ENCODE measurements at places on chromosomes 6 and 20.

- DNase-seq = no peak
Observed at GRCh38 chr6:30689022-30689865, 1.5 kb downstream of the NRM start.

GRCh38 chr20:48535556-48535955, 292.2 kb downstream of the PREX1 start:
- DNase-seq = no peak

DNA sequence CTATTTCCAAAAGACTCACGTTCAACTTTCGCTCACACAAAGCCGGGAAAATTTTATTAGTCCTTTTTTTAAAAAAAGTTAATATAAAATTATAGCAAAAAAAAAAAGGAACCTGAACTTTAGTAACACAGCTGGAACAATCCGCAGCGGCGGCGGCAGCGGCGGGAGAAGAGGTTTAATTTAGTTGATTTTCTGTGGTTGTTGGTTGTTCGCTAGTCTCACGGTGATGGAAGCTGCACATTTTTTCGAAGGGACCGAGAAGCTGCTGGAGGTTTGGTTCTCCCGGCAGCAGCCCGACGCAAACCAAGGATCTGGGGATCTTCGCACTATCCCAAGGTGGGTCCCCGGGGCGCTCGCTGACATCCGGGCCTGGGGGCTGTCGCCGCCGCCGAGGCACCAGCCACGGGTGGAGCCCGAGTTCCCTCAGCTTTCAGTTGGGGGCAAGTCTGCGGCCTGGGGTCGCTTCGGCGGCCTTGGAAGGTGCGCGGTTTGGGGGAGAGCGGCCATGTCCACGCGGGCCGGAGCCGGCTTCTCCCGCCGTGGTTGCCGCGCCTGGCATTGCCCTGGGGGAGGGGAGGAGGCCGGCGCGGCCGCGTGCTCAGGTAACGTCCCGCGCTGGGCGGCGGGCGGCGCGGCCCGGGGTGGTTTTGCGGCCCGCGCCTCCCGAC, 429 bp downstream of the AMD1 start:
- DNase-seq = peak; percentile 38

DNA sequence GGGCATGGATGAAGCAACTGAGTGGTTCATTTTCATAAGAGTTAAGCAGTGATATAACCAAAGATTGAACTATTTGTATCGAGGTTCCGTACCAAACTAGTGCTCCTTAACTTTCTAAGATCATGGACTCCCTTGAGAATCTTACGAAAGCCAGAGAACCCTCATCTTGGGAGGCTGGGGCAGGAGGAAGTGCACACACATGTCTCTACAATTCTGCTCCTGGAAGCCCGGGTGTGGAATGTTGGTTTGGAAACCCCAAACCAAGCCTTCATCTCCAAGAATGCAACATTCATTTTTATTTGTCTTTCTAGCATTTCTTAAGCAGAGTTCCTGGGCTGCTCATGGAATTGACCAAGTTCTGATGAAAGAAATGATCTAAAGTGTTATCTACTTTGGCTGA, 250.5 kb upstream of the PRND start:
- peak; percentile 46 for DNase-seq

GRCh38 chr6:165917576-165917975, 250.1 kb downstream of the TBXT start:
- no peak for DNase-seq

DNA sequence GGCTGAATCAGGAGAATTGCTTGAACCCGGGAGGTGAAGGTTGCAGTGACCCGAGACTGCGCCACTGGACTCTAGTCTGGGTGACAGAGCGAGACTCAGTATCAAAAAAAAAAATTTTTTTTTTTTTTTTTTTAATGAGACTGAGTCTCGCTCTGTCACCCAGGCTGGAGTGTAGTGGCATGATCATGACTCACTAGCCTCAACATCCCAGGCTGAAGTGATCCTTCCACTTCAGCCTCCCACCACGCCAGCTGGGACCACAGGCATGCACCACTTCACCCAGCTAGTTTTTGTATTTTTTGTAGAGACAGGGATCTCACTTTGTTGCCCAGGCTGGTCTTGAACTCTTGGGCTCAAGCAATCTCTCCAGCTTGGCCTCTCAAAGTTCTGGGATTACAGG, 53.3 kb downstream of the MYO6 start:
- no peak for DNase-seq

- DNase-seq = peak; percentile 53
Observed at GRCh38 chr6:112802144-112802543, 455.0 kb downstream of the RFPL4B start.

GRCh38 chr6:75115481-75115880, 90.4 kb downstream of the COL12A1 start:
- no peak for DNase-seq

DNA sequence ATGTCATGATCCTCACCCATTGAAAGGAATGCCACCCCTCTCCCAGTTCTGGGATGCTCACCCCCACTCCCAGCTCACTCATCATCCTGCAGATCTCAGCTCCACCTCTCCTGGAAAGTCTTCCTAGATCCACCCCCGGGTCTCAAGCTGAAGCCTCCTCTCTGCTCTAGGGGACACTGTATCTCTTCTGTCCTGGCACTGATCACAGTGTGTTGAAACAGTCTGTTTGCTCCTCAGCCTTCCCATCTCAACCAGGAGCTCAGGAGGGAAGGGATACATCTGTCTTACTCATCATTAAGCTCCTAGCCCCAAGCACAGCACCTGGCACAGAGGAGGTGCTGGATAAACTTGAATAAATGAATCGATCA, 80.1 kb downstream of the MRPL14 start:
- DNase-seq = no peak

DNA sequence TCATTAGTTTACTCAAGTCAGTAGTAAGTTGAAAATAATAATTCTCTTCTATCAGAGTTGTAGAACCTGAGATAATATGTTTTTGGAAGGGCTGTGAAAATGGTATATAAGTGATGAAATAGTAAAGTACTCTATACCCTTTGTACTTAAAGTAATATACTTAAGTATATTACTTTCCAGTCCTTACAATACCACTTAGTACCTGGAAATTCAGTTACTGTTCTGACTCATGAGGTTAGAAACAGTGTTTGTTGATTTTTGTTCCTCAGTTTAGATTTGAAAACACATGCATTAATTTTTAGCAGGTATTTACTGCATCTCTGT, 10.1 kb downstream of the TULP4 start:
- DNase-seq = no peak

DNA sequence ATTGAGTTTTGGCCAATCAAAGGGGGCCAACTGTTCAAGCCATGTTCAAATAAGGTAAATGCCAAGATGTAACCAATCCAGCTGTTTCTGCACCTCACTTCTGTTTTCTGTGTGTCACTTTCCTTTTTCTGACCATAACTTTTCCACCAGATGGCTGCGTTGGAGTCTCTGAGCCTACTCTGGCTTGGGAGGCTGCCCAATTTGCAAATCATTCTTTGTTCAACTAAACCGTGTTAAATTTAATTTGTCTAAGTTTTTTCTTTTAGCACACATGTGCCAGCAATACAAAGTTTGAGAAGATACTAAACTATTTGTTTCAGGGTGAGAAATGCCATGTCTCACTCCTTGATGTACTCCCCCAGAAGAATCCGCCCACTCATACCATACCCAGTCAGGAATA, 52.1 kb downstream of the IYD start:
- no peak for DNase-seq

DNA sequence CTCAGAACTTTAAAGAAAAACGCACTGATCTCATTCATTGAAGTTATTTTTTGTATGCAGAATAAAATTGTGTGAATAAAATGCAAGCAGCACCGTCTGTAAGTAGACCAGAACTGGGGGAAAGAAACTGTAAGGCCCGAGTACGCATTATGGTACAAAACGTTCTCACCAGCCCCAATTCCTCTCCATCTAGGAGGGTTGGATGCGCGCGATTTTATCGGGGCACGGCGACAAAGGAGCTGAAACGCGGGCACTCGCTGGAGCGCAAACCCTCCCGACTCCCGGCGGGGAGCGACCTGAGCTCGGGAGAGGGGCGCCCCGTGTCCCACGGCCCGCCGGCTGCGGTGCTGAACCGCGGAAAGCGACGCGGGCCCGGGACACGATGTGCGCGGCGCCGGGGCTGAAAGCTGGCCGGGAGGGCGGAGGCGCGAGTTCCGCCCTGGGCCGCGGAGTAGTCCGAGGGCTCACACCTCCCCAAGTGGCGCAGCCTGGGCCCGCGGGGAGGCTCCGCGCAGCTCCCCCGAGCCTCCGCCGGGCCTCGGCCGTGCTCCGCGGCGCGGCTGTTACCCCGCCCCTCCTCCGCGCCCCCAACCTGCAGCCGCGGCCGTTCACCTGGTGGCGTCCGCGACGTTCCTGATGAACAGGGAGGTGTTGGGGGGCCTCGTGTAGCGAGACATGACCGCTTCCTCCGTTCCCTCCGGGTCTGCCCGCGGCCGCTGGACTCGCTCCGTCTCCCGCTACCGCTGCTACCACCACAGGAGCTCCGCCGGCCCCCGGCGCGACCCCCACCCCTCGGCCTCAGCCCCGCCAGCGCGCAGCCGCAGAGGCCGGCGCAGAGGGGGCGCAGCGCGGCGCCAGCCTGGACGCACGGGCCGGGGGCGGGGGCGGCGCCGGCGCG, at the start of gene SRSF12:
TSS of gene SRSF12 (minus strand) at position 861 of the 898 bp plus-strand sequence. CDS start at position 677, 184 bp downstream.
- peak; percentile 80 for DNase-seq

DNA sequence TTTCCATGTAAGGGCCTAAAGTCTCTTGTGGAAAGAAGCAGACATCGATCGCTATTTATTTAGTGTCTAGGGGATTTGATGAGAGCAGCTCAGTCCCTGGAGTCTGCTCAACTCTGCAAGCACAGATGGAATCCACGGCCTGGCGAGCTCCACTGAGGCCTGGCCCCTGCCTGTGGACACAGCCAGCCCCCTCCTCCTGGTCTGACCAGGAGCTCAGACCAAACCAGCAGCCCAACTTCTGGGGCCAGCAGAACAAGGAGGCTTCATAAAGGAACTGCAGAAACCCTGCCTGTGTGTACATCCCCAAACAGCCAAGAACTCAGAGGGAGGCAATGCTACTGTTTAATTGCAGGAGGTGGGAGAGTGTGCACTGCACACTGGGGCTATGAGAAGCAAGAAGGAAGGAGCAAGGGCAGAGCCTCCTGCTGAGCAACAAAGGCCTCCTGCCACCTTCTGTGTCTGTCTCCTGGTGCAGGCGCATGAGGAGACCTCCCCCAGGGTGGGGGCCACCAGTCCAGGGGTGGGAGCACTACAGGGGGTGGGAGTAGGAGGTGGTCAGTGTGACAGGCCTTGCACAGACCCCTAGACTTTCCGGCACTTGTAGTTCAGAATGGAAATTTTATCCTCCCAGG, 3.8 kb downstream of the CST5 start:
- DNase-seq = no peak

DNA sequence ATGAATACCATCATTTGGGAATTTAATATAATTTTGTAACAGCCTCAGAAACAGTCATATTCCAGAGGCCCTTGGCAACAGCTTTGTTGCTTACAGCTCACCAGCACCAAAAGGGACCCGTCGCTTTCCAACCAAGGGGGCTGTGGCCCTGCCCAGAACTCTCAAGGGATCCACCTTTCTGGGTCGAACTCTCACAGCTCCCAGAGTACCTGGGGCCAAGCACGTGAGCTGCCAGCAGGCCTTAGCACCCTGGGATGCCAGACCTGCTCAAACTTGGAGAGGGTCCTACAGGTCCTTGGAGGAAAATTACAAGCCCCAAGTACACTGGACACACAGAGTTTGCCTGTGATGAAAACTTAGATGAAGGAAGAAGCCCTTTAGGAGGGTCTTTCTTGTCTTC, 66.6 kb downstream of the SNX5 start:
- DNase-seq = no peak

- no peak for DNase-seq
Observed at GRCh38 chr20:49603209-49603627, 35.3 kb upstream of the PTGIS start.

GRCh38 chr20:47389867-47390347, 33.4 kb upstream of the ZMYND8 start:
- DNase-seq = no peak

- no peak for DNase-seq
Observed at GRCh38 chr6:101537753-101538316, 144.3 kb downstream of the GRIK2 start.

DNA sequence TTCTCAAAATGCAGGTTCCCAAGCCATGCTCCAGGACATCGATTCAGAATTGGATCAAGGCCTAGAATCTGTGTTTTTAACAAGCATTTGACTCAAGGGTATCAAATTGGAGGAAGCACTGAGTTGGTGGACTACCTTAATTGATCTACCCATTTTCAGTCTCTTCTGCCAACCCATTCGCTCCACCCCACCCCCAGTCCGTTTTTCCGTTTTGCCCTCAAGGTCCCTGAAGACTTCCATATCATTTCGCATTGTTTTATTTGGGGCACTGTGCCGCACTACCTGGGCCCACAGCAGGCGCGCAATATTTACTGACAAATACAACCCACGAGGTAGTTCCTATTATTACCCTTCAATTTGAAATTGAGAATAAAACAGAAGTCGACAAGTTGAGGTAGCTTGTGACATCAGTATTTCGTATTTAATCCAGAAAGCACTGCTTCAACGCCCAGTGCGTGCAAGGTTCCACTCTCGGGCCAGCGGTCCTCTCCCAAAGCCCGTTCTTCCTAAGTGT, 557 bp upstream of the DHX35 start:
- DNase-seq = no peak

- DNase-seq = peak; percentile 85
Observed at GRCh38 chr6:30515944-30516753, 26.8 kb downstream of the HLA-E start.

GRCh38 chr6:158003910-158004700, 22.4 kb downstream of the SYNJ2 start:
- no peak for DNase-seq

GRCh38 chr6:3506751-3507383, 50.0 kb upstream of the SLC22A23 start:
- DNase-seq = no peak

GRCh38 chr20:6699921-6700562, 67.4 kb upstream of the BMP2 start:
- no peak for DNase-seq

DNA sequence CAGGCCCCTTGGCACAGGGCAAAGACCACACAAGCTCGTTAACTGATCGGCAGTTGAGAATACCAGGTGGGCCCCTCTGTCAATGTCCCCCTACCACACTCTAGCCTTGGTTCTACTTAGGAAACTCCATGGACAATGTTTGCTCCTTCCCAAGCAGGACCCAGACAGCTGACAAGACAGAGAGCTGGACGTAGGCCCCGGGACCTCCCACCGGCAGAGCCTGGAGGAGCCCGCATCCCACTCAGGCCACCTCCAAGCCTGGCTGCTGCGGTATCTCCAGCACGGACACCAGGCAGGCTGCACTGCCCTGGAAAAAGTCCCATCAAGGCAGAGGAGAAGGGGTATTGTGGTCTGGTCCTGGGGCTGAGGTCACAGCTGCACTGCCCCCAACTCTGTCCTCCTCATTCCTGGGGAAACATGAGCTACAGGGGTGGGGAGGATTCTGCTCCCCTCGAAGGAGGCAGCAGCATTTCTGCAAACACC, 6.2 kb upstream of the GRM4 start:
- no peak for DNase-seq

DNA sequence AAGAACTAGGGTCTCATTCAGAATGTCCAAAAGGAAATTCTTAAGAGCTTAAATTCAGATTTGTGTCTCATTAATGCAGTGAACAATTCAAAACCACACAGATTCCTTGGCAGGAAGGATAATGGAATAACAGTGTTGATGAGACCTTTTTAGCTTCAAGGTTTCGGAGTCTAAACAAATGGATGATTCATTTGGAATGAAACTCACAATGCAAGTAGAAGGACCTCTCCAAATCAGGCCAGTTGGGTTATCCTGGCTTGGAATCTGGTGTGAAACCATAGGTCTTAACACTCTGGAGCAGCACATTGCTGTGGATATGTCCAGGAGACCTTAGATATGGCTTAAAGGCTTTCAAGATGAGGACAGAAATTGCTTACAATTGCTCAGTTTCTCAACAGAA, 44.9 kb downstream of the KCTD20 start:
- no peak for DNase-seq
